ENCODE measurements at places on chromosomes 11 and 22.

DNA sequence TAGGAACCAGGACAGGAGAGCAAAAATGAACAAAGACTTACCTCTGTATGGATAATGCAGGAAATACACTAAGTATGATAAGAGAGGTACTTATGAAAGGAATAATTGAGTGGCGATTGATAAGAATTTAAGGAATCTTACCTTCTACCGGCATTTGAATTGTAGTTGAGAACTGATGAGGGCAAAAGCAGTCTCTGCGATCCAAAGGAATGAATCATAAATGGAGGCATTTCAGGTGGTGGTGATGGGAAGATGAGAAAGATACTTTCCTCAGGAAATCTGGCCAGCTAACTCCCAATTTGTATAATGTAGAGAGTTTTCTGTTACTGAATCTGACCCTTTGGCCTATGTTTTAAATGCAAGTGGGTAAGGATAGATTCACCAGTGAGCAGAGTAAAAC lies 71.9 kb upstream of the C11orf87 start:
- DNase-seq: no peak

GRCh38 chr22:30196880-30197336 lies 49.7 kb downstream of the LIF start:
- no peak for DNase-seq

- DNase-seq: peak; percentile 4
These were observed 44.2 kb downstream of the MRE11 start for GRCh38 chr11:94449437-94449836.

GRCh38 chr11:73585834-73586575 lies 11.9 kb downstream of the FAM168A start:
- no peak for DNase-seq

DNA sequence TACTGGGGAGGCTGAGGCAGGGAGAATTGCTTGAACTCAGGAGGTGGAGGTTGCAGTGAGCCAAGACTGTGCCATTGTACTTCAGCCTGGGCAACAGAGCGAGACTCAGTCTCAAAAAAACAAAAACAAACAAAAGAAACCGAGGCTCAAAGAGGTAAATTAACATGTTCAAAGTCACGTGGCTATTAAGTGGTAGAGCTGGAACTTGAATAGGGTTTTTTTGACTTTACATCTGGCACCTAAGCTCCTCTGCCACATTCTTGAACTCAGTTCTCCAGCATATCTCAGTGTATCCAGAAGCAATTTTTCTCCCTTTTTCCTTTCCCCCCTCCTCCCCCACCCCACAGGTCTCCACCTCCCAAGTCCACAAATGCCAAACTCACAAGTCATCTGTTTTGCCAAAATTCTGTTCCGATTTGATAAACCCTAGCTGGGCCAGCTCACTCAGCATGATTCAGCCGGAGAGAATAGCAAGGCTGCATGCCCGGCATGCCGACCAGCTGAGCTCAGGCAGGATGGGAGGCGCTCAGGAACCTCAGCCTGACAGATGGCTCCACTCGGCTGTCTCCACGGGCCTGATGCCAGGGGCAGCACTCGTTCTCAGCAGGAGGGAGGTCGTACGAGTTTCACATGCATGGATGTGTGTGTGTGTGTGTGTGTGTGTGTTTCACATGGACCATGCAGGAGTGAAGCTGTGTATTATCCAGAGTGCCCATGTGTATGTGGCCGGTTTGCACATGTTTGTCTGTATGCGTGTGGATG lies 63.2 kb upstream of the RRAS2 start:
- DNase-seq: peak; percentile 84

DNA sequence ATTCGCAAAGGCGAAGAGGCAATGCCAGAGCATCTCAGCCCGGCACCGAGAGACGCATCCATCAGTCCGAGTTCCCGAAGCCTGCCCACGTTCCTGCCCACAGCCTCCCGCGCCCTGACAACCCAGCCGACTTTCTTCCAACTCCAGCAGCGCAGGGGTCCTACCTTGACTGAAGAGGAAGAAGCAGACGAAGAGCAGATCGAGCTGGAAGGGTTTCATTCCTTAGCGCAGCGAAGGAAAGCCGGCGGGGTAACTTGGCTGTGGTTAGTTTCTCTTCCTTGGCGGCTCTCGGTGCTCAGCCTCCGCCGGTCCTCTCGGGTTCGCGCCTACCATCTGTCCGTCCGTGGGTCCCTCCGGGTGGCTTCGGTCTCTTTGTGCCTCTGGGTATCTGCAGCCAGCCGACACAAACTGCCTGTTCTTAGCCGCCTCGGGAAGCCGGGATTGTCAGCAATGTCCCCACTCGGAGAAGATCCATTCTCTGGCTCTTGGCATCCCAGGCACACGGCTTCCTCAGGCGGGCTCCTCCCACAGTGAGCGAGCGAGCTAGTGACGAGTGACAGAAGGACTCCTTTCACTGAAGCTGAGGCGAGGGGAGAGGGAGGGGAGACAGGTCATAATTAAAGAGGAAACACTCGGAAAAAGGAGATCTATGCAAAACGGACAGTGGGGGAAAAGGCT lies at the start of gene KIRREL3:
KIRREL3 (minus strand) TSS at position 480 of the 678 bp plus-strand sequence.
- no peak for DNase-seq

DNA sequence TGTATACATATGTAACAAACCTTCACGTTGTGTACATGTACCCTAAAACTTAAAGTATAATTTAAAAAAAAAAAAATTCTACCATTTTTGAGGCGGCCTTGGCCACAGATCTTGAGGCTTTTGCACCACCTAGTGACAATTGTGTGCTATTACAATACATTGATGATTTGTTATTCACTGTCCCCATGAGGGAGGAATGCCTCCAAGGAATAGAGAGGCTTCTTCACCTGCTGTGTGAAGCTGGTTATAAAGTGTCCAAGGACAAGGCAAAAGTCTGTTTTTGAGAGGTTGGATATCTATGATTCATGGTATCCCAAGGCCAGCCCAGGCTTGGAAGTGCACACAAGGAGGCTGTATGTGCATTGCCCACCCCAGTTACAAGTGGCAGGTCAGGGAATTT lies 30.7 kb downstream of the SLC22A25 start:
- peak; percentile 24 for DNase-seq

- DNase-seq: no peak
These were observed 68.3 kb downstream of the IGLL1 start for GRCh38 chr22:23511627-23512347.

DNA sequence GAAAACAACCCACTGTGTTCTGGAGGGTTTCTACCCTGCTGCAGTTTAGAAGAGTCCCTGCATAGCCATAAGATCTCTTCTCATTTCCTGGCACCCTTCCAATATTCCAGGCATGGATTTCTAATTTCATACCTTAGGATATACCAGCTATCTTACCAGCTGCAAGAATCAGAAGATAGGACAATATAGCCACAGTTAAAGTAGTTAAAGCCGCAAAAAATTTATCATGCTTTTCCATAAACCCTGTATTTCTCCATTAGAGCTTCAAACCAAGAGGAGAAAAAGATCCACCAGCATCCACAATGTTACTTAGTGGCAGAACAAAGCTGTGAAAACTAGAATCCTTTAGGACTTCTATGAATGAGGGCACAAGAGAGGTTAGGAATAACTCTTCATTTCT lies 8.6 kb upstream of the OR56B1 start:
- no peak for DNase-seq

DNA sequence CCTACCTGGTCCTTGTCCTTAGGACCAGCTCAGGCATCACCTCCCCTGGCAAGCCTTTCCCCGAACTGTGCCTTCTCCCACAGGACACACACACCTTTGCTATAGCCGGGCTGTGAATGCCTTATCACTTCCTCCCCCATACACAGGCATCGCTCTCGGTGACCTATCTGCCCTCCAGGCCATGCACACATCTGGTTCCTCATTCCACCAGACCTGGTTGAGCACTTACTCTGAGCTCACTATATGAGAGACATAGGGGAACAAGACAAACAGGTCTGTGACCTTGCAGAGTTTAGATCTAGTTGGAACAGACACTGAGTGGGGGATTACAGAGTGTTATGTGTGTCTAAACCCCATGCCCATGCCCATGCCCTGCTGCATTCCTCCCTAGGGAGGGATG lies 3.1 kb upstream of the BCR start:
- DNase-seq: no peak

DNA sequence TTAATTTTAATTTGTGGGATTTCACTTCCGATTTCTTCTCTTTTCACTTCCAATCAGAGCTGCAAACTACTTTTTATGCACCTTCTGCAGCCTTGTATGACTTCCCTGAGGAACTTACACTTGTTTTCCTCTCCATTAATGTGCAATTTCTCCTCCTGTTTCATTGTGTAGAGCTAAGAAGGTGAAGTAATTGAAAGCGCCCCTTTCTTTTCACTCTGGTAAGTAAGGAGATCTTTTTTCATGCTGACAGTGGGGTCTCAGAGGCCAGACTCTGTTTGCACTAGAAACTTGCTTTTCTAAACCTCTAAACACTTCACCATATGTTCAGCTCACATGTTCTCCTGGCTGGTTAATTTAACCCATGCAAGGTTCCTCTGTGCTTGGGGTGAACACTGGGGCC lies 117.0 kb downstream of the FANCF start:
- no peak for DNase-seq

- DNase-seq: no peak
These were observed 73.4 kb upstream of the TEAD1 start for GRCh38 chr11:12600829-12601228.

DNA sequence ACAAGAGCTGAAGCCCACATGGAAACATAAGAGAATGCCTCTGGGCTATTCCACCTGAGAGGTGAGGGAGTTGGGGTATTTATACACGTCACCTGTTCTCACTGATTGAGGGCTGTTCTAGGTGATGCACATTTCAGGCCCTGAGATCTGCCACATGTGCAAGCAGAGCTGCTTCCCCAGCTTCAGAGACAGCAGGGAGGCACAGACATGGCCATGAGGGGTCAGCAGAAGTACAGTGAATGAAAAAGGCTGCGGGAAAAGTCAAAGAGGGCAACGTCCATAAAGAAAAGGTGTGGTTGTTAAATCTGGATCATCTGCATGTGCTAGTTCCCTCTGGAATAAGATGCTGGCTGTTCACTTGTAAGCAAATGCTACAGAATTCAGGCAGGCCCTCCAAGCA lies 75.4 kb downstream of the GAB4 start:
- DNase-seq: no peak

DNA sequence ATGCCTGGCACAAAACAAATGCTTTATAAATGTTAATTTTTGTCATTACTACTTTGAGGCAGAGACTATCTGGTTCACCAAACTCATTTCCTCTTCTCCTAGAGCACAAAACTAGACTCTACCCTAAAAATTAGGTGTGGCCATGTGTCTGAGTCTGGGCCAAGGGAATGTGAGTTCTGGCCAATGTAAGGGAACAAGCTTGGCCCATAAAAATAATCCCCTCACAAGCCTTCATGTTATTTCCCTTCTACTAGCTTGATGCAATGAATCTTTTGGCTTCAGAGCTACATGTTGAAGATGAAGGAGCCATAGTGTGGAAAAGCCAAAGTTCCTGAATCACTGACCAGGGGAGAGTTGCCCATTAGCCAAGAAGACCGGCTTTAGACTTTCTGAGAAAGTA lies 406.5 kb upstream of the CCDC90B start:
- no peak for DNase-seq

DNA sequence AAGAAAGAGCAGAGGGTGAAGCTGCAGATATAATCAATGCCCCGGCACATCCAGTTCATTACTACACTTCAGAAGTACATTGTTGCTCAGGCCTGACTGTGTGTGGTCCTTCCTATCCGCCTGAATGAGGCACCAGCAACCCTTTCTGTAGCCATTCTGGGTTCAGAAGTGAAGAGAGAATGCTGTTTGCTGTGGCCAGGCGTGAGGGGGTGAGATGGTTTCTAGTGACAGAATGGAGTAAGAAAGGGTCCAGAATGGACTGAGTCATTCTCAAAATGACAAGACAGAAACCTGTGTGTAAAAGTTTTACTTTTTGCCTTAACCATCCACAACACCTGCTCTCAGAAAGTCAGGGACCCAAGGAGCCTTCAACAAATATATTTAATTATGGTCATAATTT lies 334.8 kb downstream of the GUCY1A2 start:
- DNase-seq: no peak

GRCh38 chr11:43895601-43896000 lies 15.0 kb downstream of the ALKBH3 start:
- DNase-seq: no peak

GRCh38 chr22:27959335-27960090 lies 40.5 kb upstream of the PITPNB start:
- DNase-seq: no peak

- DNase-seq: no peak
These were observed 254.8 kb downstream of the GUCY1A2 start for GRCh38 chr11:106763501-106763900.

- DNase-seq: no peak
These were observed 199.5 kb downstream of the TENM4 start for GRCh38 chr11:79241205-79241851.

GRCh38 chr22:23431337-23432072 lies 148.6 kb downstream of the IGLL1 start:
- no peak for DNase-seq

GRCh38 chr11:102288725-102289083 lies 28.6 kb upstream of the BIRC3 start:
- DNase-seq: no peak

- DNase-seq: no peak
These were observed 23.0 kb downstream of the YDJC start for GRCh38 chr22:21606775-21607174.

- DNase-seq: no peak
These were observed 1172.1 kb upstream of the RAG2 start for GRCh38 chr11:37770145-37770544.

DNA sequence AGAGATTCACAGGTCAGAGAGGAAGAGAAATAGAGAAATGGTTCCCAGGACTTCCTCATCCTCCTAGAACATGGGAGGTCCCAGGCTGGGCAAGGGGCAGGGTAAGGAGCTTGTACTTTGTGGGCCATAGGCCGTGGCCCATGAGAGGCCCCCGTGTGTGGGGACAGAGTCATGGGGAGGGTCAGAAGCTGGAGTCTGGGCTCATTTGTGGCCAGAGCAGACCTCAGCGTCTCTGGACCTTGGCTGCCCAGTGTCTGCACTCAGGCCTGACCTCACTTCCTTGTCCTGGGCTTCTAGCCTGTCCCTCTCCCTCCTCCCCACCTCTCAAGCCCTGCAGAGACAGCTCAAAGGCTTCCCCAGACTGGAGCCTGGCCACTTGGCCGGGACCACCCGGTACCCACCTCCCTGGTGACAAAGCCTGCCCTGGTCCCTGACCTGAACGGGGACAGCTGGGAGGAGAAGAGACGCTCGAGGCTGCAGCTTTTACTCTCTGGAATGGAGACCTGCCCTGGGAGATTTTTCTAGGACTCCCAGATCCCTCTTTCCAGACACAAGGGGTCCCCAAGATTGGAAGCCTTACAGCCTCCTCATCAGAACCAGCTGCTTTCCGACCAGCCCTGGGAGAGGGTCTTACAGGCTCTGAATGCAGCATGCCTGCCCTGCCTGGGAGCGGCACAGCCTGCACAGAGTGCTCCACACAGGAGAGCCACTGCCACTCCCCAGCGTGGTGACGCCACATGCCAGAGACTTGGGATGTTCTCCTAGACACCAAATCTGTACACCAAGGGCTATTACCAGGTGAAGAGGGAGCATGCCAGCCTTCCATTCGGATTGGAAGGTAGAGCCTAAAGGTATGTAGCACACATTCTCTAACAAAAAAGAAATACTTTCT lies 569.0 kb upstream of the B3GAT1 start:
- DNase-seq: no peak

- DNase-seq: no peak
These were observed 2.1 kb downstream of the ARHGAP42 start for GRCh38 chr11:100689141-100689540.
